Upper lobe of left lung (tissue), 6 donors: ENCODE measurements at places on chromosomes 2 and 18. TPM values are rescaled to one million over a fixed set of nuclear protein-coding genes. Genes with fewer than 3 reads are reported as not detected.

MOGAT1 gene
- 0.46 TPM for total RNA-seq

CHAC2 gene
- 3.1 TPM for total RNA-seq

ELOA2 gene
- total RNA-seq = not detected

ITGA4 gene
- 30.5 TPM for total RNA-seq

TSGA10 gene
- 28.3 TPM for total RNA-seq

CRYBA2 gene
- not detected for total RNA-seq

KYNU gene
- total RNA-seq = 31.1 TPM

FOSL2 gene
- 78.6 TPM for total RNA-seq

DNA sequence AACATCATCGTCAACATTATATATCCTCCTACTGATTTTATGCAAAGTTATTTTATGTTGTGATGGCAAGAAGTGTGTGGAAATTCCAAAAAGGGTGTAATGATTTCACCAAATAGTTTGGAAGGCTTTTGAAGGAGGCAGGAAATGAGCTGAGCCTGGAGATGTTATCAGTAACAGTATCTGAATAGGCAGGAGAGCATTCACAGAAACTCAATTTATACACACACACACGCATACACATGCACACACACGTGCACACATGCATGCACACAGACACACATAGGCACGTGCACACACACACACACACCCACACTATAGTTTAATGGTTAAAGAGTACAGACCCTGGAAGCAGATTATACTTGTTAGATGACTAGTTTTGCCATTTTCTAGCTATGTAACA, 47.3 kb downstream of the ARHGEF4 start:
- no peaks in the 10 kb centered on the region for H3K27me3 ChIP-seq
- DNase-seq = no peak
- H3K4me3 ChIP-seq = no peak overlapping the region
- no peaks in the 10 kb centered on the region for H3K4me1 ChIP-seq
- H3K36me3 ChIP-seq = no peaks in the 10 kb centered on the region
- H3K27ac ChIP-seq = no peak overlapping the region

DNA sequence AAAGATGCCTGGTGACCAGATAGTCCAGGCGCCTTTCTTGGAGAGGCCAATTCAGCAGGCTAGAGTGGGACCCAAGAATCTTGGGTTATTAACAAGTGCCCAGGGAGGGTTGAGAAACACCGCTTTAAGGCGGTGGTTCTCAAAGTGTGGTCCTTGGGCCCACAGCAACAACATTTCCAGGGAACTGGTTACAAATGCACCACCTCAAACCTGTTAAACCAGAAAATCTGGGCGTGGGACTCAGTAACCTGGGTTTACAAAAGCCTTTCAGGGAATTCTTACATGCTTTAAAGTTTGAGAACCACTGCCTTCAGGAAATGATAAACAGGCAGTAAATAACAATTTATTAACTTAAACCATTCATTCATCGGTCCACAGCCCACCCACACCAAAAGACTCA, 92.5 kb downstream of the SP3 start:
- H3K36me3 ChIP-seq = no peaks in the 10 kb centered on the region
- no peaks in the 10 kb centered on the region for H3K27me3 ChIP-seq
- H3K4me3 ChIP-seq = no peak overlapping the region
- H3K4me1 ChIP-seq = no peaks in the 10 kb centered on the region

GRCh38 chr2:187329586-187329985, 118.5 kb downstream of the CALCRL start:
- no peaks in the 10 kb centered on the region for H3K4me1 ChIP-seq
- no peaks in the 10 kb centered on the region for H3K36me3 ChIP-seq
- H3K4me3 ChIP-seq = no peak overlapping the region
- no peak overlapping the region for H3K27ac ChIP-seq
- no peak for DNase-seq
- no peaks in the 10 kb centered on the region for H3K27me3 ChIP-seq

DNA sequence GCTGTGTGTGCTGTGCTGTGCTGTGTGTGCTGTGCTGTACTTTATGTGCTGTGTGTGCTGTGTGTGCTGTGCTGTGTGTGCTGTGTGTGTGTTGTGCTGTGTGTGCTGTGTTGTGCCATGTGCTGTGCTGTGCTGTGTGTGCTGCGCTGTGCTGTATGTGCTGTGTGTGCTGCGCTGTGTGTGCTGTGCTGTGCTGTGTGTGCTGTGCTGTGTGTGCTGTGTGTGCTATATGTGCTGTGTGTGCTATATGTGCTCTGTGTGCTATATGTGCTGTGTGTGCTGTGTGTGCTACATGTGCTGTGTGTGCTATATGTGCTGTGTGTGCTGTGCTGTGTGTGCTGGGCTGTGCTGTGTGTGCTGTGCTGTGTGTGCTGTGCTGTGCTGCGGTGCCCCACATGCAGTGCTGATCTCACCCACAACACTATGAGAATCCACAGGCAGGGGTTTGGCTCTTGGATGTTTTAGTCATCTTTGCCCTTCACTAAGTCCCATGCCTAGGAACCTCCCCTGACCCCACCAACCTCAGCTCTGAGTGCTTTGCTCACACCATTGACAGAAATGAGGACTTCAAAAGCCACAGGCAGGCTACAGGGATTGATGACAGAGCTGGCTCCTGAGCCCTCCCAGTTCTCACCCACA, 30.5 kb upstream of the MAL start:
- no peak for DNase-seq
- H3K27me3 ChIP-seq = no peaks in the 10 kb centered on the region
- no peak overlapping the region for H3K27ac ChIP-seq
- H3K4me1 ChIP-seq = peaks cover 10% of the 10 kb centered on the region

- no peaks in the 10 kb centered on the region for H3K27me3 ChIP-seq
- no peak overlapping the region for H3K4me3 ChIP-seq
- no peak for DNase-seq
- no peaks in the 10 kb centered on the region for H3K36me3 ChIP-seq
These were observed 28.2 kb upstream of the AMMECR1L start for GRCh38 chr2:127913808-127914457.

- no peaks in the 10 kb centered on the region for H3K36me3 ChIP-seq
- H3K27ac ChIP-seq = no peak overlapping the region
- no peaks in the 10 kb centered on the region for H3K4me1 ChIP-seq
- DNase-seq = no peak
These were observed 241.1 kb upstream of the VWC2L start for GRCh38 chr2:214169736-214170135.

DNA sequence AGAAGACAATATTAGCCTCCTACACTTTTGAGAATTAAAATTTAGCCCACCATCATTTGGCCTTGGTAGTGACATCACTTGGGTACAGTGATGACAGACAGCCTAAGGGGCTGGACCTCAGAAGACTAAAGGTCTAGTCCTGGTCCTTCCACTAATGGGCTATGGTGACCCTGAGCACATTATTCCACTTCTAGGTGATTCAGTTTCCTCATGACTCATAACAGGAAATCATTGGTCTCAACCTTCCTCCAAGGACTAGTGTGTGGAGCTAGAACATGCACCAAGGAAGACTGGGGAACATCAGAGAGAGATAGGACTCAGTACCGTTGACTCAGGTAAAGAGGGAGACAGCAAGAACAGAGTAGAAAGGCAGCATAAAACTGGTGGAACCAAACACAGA, 64.0 kb downstream of the TFCP2L1 start:
- H3K27ac ChIP-seq = no peak overlapping the region
- no peak overlapping the region for H3K4me3 ChIP-seq
- H3K27me3 ChIP-seq = no peaks in the 10 kb centered on the region
- no peak for DNase-seq
- no peaks in the 10 kb centered on the region for H3K36me3 ChIP-seq

DNA sequence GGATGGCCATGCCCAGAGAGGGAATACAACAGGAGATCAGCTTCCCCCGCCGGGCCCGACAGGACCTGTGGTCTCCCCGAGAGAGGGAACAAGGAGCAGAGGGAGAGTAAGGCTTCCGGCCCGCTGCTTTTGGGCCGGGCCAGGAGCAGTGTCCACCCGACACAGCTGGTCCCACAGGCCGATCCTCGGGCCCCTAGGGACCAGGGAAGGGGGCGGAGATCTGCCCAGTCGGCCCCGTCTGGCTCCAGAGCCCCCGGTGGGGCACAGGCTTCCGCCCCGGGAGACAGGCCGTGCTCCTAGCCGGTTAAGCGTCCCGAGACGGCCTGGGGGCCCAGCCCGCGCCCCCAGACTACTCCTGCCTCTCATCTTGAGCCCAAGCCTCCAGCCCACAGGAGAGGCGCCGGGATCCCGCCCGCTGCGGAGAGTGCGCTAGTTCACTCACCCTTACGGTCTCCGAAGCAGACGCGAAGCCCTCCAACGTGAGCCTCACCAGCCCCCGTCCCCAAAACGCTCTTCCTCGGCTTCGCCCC, at the start of gene MCFD2:
Gene MCFD2, minus strand, starts transcription at position 526 of the 530 bp plus-strand sequence. CDS start 6,635 bp downstream, outside the sequence.
- no peaks in the 10 kb centered on the region for H3K36me3 ChIP-seq
- peak within 1 kb of the TSS; percentile 95 for H3K27ac ChIP-seq
- H3K27me3 ChIP-seq = no peaks in the 10 kb centered on the region
- H3K4me3 ChIP-seq = peak within 1 kb of the TSS; percentile 91

DNA sequence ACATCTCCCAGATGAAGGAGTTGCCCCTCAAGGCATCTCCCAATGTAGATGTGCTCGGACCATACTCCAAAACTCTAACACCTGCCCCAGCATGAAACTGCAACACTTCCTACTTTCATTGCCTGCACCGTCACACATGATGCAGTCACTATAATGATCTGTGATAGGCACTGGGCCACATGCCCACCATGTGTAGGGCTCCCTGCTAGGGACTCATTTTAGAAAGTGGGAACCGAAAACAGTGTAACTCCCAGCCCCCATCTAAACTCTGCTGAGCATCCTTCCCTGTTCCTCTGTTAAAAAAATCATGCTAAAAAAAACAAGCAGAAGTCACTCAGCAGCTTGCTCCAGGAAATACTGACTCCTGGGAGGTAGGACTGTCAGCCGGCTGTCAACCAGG, 496.1 kb upstream of the RAB6C start:
- H3K4me1 ChIP-seq = no peaks in the 10 kb centered on the region
- no peaks in the 10 kb centered on the region for H3K36me3 ChIP-seq
- no peak overlapping the region for H3K27ac ChIP-seq
- no peaks in the 10 kb centered on the region for H3K27me3 ChIP-seq
- no peak for DNase-seq

DNA sequence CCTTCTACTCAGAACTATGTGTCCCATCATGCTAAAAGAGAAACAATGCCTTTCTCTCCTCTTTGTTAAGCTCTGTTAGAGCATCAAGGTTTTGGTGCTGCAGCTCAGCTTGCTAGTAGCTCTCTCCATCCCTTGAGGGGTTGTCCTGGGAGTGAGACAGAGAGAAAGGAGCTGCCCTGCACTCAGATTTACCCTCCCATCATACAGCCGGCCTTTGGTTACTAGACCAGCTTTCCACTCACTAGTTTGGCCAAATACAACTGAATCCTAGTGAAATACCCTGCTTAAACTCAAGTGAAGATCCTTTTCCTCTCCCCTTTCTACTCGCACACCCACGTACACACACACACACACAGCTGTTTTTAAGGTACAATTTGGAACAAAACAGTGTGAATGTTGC, 2.3 kb upstream of the CHN1 start:
- no peak overlapping the region for H3K4me3 ChIP-seq
- peaks cover 13% of the 10 kb centered on the region for H3K27me3 ChIP-seq
- peaks cover 26% of the 10 kb centered on the region for H3K4me1 ChIP-seq

DNA sequence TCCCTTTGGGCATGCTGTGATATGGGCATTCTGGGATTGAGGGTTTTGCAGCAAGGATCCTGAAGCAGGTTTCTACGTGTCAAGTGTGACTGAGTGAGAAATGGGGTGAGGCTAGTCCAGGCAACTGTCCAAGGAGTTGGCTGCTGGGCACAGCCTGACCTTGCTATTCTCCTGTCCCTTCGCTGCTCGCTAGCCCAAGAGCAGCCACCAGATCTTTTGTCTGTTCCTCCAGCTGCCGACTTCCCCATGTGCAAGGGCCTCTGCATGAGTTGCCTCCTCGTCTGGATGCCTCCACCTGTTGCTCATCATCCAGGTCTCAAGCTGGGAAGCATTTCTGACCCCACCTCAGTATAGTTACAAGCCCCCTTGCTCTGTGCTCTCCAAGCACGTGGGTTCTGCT, 71.1 kb downstream of the DYSF start:
- no peak overlapping the region for H3K4me3 ChIP-seq
- no peaks in the 10 kb centered on the region for H3K27me3 ChIP-seq
- peaks cover 3% of the 10 kb centered on the region for H3K36me3 ChIP-seq
- no peak overlapping the region for H3K27ac ChIP-seq

DNA sequence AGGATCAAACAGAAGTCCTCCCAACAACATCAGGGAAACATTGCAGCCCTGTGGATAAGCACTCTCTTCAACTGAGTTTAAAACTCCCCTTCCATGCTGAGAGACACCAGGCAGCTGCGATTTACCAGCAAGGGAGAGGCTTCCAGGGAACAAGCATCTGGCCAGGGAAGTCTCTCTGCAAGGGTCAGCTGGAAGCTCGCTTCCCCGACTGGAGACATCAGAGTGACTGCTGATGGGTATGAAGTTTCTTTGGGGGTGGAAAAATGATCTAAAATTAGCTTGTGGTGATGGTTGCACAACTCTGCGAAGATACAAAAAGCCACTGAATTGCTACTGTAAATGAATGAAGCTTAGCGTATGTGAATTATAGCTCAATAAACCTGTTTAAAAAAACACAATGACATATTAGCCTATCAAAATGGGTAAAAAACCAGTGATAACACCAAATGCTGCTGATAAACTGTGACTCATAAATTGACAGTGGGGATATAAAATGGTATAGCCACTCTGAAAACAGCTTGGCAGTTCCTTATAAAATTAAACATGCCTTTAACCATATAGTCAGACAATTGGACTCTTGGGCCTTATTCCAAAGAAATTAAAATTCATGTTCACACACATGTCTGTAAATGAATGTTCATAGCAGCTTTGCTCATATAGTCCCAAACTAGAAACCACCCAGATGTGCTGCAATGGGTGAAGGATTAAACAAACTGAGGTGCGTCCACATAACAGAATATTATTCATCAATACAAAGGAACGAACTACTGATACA, 1082.0 kb downstream of the SOCS6 start:
- H3K4me1 ChIP-seq = no peaks in the 10 kb centered on the region
- H3K27ac ChIP-seq = no peak overlapping the region
- no peaks in the 10 kb centered on the region for H3K36me3 ChIP-seq
- no peaks in the 10 kb centered on the region for H3K27me3 ChIP-seq

DNA sequence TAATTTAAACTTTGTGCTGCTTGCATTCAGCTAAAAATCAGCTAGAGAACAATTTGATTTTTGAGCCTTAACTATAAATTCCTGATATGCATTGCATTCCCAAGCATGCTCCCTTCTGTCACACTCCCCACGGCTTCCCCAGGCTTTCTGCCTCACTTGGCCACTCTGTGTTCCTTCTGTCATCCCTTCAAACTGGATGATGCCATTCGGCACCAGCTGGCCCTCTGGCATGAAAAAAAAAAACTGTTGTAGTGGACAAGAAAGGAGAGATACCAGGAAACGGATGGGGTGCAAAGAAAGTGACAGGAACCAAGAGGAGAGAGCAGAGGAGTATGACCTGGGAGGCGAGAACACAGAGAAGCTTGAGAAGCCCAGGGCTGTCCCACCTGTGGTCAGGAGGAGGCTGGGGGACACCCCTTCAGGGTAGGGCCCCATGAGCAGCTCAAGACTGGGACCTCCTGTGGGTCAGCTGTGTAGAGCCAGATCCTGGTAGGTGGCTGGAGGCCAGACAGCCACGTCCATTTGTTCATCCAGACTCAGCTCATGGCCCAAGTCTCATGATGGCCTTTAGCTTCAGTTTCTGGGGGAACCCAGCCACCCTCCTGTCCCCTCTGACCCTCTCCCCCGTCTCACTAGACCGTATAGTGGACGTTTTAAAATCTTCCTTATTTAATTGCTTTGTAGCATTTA, 211.8 kb downstream of the GBX2 start:
- no peak for DNase-seq
- peaks cover 5% of the 10 kb centered on the region for H3K36me3 ChIP-seq
- H3K27ac ChIP-seq = no peak overlapping the region
